GM23338 (cell line): ENCODE measurements at places on chromosomes 16 and 17. TPM values are rescaled to one million over a fixed set of nuclear protein-coding genes. Genes with fewer than 3 reads are reported as not detected.

DNA sequence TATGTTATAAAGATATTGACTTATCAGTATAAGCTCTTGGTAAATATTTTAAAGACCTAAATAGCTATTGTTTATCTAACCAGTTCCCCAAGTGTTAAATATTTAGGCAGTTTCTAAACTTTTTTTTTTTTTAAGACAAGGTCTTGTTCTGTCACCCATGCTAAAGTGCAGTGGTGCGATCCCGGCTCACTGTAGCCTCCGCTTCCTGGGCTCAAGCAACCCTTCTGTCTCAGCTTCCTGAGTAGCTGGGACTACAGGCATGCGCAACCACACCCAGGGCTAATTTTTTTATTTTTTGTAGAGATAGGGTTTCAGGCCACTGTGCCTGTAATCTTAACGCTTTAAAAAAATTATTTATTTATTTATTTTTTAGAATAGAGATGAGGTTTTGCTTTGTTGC lies 43.5 kb downstream of the SNX29 start:
- no peaks in the 10 kb centered on the region for H3K4me1 ChIP-seq
- no peak for DNase-seq

- no peak overlapping the region for H3K4me3 ChIP-seq
- no peak overlapping the region for H3K27ac ChIP-seq
- H3K36me3 ChIP-seq, result no peaks in the 10 kb centered on the region
- no peak for DNase-seq
- H3K27me3 ChIP-seq, result no peaks in the 10 kb centered on the region
These were observed 28.7 kb downstream of the ARHGAP27 start for GRCh38 chr17:45403906-45404490.

HEATR9 gene
- total RNA-seq, result not detected in 2 replicates

TNFRSF17 gene
- not detected in 2 replicates for total RNA-seq

GRCh38 chr16:30867747-30868146 lies 26.1 kb downstream of the BCL7C start:
- peak; percentile 52 for DNase-seq
- H3K36me3 ChIP-seq, result no peaks in the 10 kb centered on the region
- H3K4me3 ChIP-seq, result no peak overlapping the region
- no peaks in the 10 kb centered on the region for H3K4me1 ChIP-seq
- peaks cover 22% of the 10 kb centered on the region for H3K27me3 ChIP-seq

FAM20A gene
- 1.4 and 1.6 TPM in 2 replicates for total RNA-seq

GRCh38 chr16:51665436-51665998 lies 514.4 kb upstream of the SALL1 start:
- no peak overlapping the region for H3K4me3 ChIP-seq
- no peaks in the 10 kb centered on the region for H3K36me3 ChIP-seq
- no peak for DNase-seq
- no peaks in the 10 kb centered on the region for H3K27me3 ChIP-seq
- H3K4me1 ChIP-seq, result no peaks in the 10 kb centered on the region

CBFA2T3 gene
- total RNA-seq, result 0.85 and 1.5 TPM in 2 replicates

DNA sequence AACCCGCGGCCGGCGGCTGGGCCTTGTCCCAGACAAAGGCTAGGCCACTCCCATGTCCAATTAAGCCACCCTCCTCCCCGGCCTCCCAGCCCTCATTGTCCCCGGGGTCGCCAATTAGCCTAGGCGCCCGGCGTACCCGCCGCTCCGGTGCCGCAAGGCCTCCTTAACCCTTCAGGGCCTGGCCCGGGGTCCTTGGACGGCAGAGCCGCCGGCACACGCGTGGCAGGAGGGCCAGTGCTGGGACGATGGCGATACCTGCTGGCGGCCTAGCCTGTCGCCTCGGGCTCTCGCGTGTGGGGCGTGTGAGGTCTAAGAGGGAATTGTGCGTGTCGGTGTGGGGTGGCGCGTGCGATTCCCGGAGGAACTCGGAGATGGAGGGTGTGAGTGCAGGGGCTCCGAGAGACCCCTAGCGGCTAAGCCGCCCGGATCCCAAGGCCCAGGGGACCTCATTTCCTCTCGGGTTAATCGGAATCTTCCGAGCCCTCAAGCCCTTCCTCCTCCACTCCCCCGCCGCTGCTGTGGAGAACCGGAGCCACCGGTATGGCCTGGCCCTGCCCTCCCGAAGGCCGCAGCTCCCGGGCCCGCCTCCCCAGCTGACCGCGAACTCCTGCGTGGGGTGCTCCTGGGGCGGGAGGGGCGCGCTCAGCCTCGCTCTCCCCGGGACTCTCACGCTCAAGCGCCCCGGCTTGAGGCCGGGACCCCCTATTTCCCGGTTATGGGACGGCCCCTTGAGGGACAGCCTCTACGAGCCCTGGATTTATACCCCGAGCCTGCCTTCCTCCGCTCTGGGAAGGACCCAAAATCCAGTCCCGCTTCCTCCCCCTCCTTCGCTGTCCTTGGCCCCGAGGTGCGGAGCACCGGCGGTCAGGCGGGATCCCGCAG lies 11.9 kb downstream of the TBX2 start:
- peak; percentile 71 for DNase-seq
- peaks cover 97% of the 10 kb centered on the region for H3K27me3 ChIP-seq
- no peaks in the 10 kb centered on the region for H3K36me3 ChIP-seq
- no peak overlapping the region for H3K27ac ChIP-seq

DNA sequence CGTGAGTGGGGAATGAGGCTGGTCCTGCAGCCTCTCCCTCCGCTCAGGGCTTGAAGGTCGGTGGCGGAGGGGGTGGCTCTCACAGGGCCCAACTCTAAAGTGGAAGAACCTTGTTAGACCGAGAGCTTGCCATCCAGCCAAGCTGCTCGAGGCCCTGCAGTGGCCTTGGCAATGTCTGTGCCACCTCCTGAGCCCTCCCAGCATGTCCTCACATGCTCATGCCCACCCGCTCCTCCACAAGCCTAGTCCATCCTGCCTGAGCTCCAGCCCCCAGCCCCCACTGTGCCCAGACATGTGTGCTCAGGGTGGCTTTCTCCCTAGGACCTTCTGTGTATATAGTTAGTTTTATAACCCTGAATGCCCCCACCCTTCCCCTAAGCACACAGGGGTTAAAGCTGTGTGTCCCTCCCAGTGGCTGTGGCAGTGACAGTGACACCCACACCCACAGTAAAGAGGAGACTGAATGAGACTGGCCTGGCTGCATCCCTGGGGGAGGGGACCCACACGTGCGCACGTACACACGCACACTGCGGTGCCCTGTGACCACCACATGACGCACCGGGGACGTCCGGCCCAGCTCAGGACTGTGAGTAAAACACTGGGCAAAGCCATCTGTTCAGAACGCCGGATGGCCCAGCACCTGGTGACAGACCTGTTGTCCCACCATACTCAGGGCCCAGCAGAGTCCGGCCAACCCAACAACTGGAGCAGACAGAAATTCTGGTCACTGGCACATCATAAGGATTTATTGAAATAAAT lies 15.6 kb downstream of the PDK2 start:
- no peaks in the 10 kb centered on the region; the same call in 1 of the 2 replicates for H3K27me3 ChIP-seq
- no peak overlapping the region for H3K27ac ChIP-seq
- H3K4me1 ChIP-seq, result peaks cover 11% of the 10 kb centered on the region; the same call in 1 of the 2 replicates
- H3K4me3 ChIP-seq, result no peak overlapping the region
- DNase-seq, result no peak
- no peaks in the 10 kb centered on the region for H3K36me3 ChIP-seq

TSNAXIP1 gene
- total RNA-seq, result 2.4 TPM in 1 of 2 replicates, not detected in the other

DNA sequence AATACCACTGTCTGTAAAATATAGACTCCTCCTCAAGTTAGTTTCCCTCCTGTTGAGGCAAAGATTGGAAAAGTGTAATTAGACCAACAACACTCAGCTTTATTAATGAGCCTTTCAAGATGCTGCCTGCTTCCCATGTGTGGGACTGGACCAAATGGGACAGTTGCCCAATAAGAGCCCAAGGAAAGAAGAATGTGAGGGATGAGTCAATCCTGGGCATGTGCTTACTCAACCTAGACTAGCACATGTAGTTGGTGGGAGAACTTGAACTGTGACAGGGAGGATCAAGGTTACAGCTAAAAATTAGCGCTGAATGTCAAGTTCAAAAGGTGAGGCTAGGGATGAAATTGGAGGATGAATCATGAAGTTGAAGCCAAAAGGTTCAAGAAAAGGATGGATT lies 435.5 kb downstream of the CA10 start:
- DNase-seq, result no peak
- H3K36me3 ChIP-seq, result no peaks in the 10 kb centered on the region
- no peaks in the 10 kb centered on the region for H3K4me1 ChIP-seq
- H3K27ac ChIP-seq, result no peak overlapping the region
- no peak overlapping the region for H3K4me3 ChIP-seq

SPSB3 gene
- 34.7 and 42.8 TPM in 2 replicates for total RNA-seq

- DNase-seq, result no peak
- H3K4me3 ChIP-seq, result peak overlapping the region; percentile 99
- H3K27me3 ChIP-seq, result no peaks in the 10 kb centered on the region
These were observed 598 bp downstream of the NIP7 start for GRCh38 chr16:69340095-69340644.

DNA sequence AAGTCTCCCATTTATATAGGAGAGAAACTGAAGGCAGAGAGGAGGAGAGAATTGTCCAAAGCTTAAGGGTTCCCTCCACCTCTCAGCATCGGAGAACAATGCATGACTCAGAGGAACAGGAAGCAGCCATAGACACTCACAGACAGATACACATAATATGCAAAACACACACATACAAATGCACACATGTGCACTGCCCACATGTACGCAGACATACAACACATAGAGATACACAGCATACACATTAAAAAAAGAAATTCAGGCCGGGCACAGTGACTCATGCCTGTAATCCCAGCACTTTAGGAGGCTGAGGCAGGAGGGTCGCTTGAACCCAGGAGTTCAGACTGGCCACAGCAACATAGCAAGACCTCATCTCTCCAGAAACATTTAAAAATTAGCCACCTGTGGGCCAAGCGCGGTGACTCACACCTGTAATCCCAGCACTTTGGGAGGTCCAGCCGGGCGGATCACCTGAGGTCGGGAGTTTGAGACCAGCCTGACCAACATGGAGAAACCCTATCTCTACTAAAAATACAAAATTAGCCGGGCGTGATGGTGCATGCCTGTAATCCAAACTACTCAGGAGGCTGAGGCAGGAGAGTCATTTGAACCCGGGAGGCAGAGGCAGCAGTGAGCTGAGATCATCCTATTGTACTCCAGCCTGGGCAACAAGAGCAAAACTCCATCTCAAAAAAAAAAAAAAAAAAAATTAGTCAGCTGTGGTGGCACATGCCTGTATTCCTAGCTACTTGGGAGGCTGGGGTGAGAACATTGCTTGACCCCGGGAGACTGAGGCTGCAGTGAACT lies 11.3 kb downstream of the ERAL1 start:
- H3K27ac ChIP-seq, result no peak overlapping the region
- no peak for DNase-seq
- H3K27me3 ChIP-seq, result no peaks in the 10 kb centered on the region
- H3K4me3 ChIP-seq, result no peak overlapping the region

DNA sequence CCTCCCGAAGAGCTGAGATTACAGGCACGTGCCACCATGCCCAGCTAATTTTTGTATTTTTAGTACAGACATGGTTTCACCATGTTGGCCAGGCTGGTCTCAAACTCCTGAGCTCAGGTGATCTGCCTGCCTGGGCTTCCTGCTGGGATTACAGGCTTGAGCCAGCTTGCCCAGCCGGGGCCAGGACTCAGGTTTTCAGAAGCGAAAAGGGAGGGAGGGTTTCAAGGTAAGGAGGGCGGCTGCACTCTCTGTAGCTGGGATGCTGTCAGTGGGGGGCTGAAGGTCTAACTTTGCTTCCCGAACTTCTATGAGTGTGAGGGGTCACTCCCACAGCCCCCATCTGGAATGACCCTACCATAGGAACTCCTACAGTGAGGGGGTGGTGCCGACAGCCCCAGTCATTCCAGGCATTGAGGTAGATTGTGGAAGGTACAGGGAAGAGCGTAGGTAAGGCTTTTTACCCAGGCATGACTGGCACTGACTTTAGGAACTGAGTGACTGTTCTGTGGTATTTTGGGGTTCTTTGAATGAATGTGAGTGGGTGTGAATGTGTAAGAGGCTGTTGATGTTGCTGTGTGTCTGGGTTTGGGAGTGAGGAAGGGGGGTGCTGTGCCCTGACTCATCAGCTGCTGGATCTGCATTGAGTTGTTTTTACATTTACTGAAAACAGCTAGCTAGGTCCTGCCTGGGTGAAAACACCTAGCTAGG lies 3.8 kb upstream of the C1QL1 start:
- DNase-seq, result peak; percentile 77
- peak overlapping the region; percentile 44 for H3K4me3 ChIP-seq
- peaks cover 32% of the 10 kb centered on the region for H3K4me1 ChIP-seq
- H3K27ac ChIP-seq, result 0 out of 2 replicates have a peak overlapping the region, but pooled peaks have one; percentile 23

SLC13A2 gene
- total RNA-seq, result not detected in 2 replicates

PDE6G gene
- 4.0 and 5.5 TPM in 2 replicates for total RNA-seq

DNA sequence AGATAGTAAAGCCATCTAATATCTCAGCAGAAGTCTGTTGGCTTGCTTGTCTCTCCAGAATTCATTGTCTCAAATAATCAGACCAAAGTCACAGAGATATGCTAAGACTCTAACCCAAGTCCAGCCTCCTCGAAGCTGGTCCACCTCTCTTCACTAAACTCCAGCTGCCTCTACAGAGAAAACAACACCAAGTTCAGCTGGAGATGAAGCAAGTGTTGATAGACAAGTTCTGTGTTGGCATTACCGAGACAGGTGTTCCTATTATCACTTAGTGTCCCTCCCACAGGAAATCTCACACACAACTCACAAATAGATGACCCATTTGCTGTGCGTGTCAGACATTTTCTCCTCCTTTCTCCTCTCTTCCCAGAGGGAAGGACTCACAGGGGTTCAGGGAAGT lies 164.4 kb upstream of the ANKFN1 start:
- no peak overlapping the region for H3K27ac ChIP-seq
- no peak for DNase-seq
- no peaks in the 10 kb centered on the region for H3K27me3 ChIP-seq
- H3K4me1 ChIP-seq, result no peaks in the 10 kb centered on the region

NPIPA3 gene
- total RNA-seq, result 3.7 and 5.7 TPM in 2 replicates

USP10 gene
- total RNA-seq, result 144 and 158 TPM in 2 replicates

TMUB2 gene
- 15.9 and 20.8 TPM in 2 replicates for total RNA-seq

TM4SF5 gene
- not detected in 2 replicates for total RNA-seq

DNA sequence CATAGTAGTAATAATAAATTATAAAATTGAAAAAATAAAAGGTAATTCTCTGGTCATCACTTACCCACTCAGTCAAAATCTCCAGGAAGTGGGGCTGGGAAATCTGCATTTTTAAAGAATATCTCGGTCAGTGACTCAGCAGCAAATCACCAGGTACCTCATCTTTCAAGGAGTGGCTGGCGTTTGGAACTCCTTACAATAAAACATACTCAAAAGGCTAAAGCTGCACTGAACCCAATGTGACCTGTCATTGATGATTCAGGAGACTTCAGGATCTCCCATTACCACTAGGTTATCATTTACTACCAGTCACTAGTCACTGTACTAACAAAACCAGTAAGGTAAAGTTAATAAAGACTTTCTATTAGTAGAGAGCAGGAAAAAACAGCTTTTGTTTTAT lies 21.5 kb upstream of the RFFL start:
- H3K4me1 ChIP-seq, result peaks cover 85% of the 10 kb centered on the region
- DNase-seq, result no peak
- H3K27ac ChIP-seq, result 0 out of 2 replicates have a peak overlapping the region, but pooled peaks have one; percentile 7
- peaks cover 8% of the 10 kb centered on the region; the same call in 1 of the 2 replicates for H3K27me3 ChIP-seq
- H3K4me3 ChIP-seq, result peak overlapping the region; percentile 17; the same call in 1 of the 2 replicates
